Psoas muscle (tissue), 8 donors: ENCODE measurements at places on chromosomes 11 and 22. TPM values are rescaled to one million over a fixed set of nuclear protein-coding genes. Genes with fewer than 3 reads are reported as not detected.

DNA sequence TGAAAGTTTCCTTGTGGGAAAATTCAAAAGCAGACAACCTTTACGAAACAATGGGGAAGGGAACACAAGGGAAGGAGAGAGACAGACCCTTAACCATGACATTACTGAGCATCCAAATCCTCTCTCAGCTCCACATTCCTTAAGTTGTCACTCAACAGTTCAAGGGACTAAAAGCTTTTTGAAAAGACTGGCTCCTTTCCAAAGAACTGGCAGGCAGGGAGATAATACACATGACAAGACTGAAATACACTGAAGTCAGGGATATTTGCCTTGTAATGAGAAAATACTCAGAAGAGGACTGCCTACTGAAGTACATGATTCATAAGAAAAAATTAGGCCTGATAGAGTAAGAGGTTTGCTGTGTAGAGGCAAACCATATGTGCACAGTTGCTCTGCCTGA lies 69.1 kb downstream of the SMCO4 start:
- DNase-seq, result no peak

GRCh38 chr22:38565441-38565840 lies 4.5 kb downstream of the DMC1 start:
- DNase-seq, result no peak

GRCh38 chr22:25572708-25573171 lies 8.3 kb downstream of the GRK3 start:
- DNase-seq, result no peak

- no peak for DNase-seq
These were observed 112.6 kb downstream of the C11orf91 start for GRCh38 chr11:33588056-33588455.

GRCh38 chr22:21949569-21949918 lies 3.1 kb downstream of the PPM1F start:
- no peak for DNase-seq

DNA sequence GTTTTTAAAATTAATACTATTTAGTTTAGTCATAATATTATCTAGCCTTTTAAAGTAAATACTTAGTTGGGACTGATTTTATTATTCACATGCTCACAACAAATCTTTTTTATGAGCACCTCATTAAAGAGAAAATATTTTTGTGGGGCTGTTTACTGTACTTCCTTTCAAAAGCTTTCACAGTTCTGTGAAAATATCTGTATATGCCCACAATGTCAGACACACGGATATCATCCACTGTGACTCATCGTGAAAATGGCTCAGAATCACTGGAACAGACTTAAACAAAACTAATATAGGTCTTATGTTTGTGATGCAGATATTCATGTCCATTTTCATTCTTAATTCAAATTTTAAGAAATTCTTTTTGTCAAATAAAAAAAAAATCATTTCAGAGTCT lies 305.2 kb downstream of the RAB38 start:
- no peak for DNase-seq

DNA sequence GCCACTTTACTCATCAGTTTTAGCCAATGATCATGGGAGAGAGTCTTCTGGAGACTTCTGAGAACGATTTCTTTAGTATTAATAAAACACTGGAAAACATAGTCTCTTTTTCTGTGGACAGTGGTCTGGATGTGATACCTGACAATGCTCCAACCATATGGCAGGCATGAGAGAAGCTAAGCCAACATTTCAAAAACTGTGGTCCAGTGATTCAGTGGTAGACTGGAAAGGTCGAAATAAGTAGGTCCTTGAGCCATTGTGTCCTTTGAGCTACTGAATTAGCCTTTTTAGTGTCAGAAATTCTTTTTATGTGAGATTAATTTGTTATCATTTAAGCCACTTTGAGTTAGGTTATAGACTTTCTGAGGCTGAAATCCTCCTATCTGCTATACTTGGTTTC lies 197.7 kb upstream of the CTSC start:
- no peak for DNase-seq

The MMP1 gene
- polyA plus RNA-seq, result 0.03 TPM

The ARHGAP8 gene
- not detected for polyA plus RNA-seq

The F2 gene
- polyA plus RNA-seq, result 0.04 TPM

The TRIM6 gene
- polyA plus RNA-seq, result 0.36 TPM

The OVOL1 gene
- 0.01 TPM for polyA plus RNA-seq

The OR51B2 gene
- polyA plus RNA-seq, result not detected
